C1 segment of cervical spinal cord (tissue), 14 donors: ENCODE measurements at places on chromosomes 11 and 22.

GRCh38 chr11:44615913-44616791 is 50.7 kb downstream of the CD82 start:
- no peak for DNase-seq

- no peak for DNase-seq
These were observed 14.0 kb downstream of the GRAMD4 start for GRCh38 chr22:46634011-46634699.

GRCh38 chr11:118430956-118431355 is 5.3 kb upstream of the KMT2A start:
- no peak for DNase-seq

GRCh38 chr22:29207562-29208501 is 2.1 kb downstream of the EMID1 start:
- no peak for DNase-seq

DNA sequence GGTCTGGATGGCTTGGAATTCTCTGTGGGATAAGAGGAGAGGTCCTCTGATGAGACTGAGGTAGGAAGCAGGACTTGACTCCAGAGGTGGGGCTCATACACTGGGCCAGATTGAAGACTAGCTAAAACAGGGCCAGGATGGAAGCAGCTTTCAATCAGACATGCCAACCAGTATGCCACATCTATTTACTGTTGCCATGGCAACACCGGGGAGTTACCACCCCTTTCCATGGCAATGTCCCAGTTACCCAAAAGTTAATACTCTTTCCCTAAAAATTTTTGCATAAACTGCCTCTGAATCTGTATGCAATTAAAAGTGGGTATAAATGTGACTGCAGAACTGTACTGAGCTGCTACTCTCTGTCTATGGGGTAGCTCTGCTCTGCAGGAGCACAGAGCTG is 247.5 kb upstream of the ZBED5 start:
- DNase-seq = no peak

DNA sequence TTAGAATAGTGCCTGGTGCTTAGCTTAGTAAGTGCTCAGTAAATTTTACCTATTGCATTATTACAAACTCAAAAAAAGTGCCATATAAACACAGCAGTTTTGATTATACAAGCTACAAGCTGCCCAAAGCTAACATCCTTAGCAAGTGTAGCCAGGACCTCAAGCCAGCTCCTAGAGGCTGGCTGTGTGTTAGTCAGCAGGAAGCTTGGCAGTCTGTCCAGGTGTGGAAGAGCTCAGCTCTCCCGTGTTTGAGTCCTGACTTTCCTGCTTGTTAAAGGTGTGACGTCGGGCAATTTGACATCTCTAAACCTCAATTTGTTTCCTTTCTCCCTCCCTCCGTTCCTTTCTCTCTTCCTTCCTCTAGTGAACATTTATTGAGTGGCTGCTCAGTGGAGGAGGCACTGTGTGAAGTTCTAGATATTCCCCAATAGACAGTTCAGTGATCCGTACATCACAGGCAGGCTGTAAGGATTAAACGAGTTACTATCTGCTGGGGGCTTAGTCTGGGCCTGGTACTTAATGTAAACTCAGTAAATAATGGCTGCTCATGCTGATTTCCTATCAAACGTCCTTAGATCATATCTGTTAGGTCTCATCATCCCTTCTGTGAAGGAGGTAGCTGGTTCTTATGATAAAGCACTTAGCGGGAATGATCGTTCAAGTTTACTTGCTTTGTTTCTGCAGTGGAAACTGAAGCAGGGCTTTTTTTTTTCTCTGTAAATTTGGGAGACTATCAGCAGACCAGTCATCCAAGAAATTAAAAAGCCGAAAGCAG is 68.7 kb downstream of the PRR5L start:
- DNase-seq = no peak

- no peak for DNase-seq
These were observed 320.4 kb downstream of the KIRREL3 start for GRCh38 chr11:126680131-126680530.

GRCh38 chr22:31496735-31497146 is 405 bp downstream of the SFI1 start:
- peak; percentile 23 for DNase-seq

DNA sequence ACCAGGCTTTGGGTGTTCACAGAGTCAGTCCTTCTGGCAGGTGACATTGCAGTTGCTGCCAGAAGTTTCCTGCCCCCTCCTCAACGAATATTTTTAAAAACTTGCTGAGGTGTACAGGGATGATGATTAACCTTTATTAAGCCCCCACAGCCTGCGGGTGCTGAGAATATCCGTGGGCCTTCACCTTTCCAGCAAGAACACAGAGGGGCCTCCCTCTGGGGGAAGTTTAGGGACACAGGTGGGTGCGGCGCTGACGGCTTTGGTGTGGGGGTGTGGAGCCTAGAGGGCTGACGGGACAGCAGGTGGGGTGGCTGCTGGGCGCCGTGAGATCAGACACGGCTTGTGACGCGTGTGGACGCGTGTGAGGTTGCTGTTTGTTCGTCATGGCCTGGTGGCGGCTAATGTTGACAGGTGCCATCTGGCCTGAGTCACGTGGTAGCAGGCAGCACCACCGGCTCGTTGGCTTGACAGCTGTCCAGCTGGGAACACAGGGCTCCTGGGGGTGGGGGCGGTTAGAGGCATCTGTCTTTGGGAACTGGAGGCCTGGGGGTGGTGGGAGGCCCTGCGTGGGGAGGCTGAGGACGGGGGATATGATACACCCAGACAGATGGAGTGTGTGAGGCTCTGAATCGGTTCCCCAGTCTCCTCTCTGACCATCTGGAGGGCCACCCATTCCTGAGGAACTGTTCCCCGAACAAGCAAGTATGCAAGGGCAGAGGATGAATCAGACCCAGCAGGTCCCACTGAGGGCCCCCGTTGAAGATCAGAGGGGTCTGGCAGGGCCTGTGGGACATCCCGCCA is 12.5 kb upstream of the LRRC10B start:
- DNase-seq = no peak

- DNase-seq = no peak
These were observed 38.7 kb downstream of the RTN3 start for GRCh38 chr11:63719987-63720386.

GRCh38 chr11:94895451-94895850 is 77.9 kb downstream of the CWC15 start:
- DNase-seq = no peak

- no peak for DNase-seq
These were observed 592.2 kb upstream of the CADM1 start for GRCh38 chr11:116096272-116096995.

DNA sequence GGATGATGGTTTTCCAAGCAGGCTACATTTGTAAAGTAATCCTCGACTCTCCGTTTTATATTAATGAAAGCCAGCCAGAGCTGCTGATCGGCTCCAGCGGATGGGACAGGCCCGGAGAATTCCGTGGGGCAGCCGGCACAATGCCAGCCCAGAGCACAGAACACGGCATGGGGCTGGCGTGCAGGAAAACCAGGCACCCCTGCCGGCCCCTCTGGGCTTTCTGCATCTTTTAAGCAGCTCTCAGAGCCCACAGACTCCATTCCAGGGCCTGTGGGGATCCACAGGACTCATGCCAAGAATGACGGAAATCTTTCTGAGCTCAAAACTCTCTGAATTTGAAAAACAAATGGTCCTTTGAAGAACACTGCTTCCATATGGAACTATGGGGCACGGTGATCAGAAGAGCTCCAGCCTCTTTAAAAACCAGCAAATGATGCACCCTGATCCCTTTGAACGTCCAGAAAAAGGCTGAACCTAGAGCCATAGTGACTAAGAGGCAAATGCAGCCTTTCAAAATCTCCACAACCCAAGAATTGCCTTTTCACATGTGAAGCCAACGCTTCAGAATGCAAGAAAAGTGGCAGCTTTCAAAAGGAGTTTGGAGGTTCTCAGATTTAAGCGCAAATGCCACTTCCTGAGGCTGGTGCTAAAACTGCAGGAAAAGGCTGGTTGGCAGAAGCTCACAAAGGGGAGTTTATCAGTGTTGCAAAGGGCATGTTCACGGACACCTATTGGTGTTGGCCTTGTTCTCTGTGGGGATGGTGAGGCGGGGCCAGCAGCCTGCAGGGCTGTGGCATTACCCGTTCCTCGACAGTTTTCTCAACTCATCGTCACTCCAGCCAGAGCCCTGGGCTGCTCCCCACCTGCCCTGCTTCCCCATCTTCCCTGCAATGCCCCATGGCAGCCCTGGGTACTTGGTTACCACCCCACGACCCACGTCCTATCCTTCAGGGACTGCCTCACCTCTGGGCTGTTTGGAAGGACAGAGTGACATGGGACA is 212.5 kb downstream of the CTTN start:
- no peak for DNase-seq

DNA sequence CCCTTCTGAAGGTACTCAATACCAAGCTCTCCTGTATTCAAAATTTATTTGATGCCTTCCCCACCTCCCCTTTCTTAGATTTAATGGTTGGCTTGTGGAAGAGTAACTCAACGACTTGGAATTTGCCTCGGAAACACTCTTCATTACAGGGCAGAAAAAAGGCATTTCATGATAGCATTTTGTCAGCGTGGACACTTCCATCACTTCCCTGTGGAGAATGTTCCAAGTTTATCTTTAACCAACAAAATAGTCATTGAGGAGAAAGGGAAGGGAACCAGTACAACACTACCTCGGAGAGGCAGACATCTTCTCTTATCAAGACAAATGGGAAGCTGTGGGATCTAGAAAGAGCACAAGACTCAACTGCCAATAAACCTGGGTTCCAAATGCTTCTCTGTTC is 177.2 kb upstream of the MTMR2 start:
- DNase-seq = no peak

GRCh38 chr11:109845437-109845836 is 247.8 kb upstream of the ZC3H12C start:
- no peak for DNase-seq

- DNase-seq = no peak
These were observed 91.7 kb downstream of the WNT7B start for GRCh38 chr22:45885171-45885840.

GRCh38 chr11:2834503-2835273 is 50.9 kb downstream of the CDKN1C start:
- no peak for DNase-seq

GRCh38 chr11:10898003-10898762 is 40.3 kb upstream of the ZBED5 start:
- DNase-seq = no peak

DNA sequence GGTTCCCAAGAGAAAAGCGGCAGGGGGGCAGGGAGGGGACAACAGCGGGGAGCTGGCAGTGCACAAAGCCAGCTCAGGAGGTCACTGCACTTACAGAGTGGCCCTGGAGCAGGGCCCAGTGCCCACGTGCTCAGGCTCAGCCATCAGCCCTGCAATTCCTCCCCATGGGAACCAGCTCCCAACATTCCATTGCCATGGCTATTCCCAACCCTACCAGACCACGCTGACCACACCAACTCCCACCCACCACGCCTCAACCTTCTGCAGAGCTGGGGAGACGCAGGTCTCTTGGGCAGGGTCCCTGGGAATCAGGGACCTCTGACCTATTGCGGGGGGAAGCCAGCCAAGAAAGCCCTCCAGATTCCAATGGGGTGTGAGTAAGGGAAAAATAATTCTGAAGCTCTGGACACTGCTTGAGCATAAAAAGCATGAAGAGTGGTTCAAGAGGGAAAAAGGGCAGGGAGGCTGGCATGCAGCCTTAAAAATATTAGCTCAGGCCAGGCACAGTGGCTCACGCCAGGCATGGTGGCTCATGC is 38.3 kb upstream of the TFIP11 start:
- no peak for DNase-seq

DNA sequence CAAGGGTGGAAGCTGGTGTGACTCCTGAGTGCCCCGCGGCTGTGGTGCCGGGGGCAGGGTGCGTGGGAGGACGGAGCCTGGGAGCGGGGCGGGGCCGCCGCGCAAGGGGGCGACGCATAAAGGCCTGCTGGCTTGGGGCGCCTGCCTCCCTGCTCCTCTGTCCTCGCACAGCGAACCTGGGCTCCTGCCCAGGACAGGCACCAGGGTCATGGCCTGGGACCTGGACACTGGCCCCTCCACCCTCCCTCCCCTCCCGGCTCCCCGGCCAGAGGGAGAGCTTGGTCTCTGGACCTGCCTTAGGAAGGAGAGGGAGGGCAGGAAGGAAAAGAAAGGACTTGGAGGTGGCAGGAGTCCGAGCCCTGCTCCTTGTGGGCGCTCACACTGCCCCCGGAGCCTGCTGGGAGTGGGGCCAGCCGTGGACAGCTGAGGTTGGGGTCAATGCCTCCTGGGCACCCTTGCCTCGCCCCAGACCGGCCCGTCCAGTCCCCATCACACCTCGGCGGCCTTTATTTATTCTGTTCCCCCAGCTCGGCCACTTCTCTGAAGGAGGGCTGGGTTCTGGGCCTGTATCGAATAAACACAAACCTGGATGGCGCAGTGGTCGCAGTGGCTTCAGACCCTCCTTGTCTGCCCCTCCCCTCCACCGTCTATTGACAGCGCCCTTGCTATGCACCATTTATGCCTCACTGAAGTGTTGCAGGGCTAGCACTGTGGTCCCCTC is 8.7 kb downstream of the SLC16A8 start:
- DNase-seq = no peak

DNA sequence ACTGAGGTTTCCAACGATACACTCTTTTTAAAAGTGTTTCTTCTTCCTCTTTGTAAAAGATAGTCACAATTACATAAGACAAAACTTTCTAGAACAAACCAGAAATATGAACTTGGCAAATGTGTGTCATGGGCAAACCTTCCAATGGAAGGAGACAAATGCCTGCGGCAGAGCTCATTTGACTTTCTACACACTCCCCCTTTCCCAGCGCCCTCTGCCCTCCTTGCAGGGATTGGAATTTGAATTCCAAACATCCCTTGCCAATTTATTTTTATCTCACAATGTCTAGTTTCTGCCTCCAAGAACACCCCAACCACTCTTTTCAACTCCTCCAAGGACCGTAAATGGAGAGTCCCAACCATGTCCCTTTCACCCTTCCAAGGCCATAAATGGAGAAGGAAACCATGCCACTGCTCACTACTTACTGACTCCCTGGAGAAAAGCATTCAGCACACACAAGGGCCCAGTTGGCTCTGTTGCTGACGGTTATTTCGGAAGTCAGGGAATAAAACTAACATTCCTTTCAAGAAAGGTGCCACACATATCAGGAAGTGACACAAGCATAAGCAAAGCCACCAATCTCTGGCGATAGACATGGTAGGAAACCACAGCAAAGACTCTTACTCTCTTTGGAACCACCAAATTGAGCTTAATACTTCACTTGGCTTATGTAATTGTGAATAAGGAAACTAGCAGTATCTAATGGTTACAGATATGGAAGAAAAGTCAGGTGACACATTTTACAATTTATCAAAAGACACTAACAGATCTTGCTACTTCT is 15.0 kb upstream of the ESAM start:
- no peak for DNase-seq

- DNase-seq = no peak
These were observed 89.7 kb downstream of the RELT start for GRCh38 chr11:73465871-73466270.

DNA sequence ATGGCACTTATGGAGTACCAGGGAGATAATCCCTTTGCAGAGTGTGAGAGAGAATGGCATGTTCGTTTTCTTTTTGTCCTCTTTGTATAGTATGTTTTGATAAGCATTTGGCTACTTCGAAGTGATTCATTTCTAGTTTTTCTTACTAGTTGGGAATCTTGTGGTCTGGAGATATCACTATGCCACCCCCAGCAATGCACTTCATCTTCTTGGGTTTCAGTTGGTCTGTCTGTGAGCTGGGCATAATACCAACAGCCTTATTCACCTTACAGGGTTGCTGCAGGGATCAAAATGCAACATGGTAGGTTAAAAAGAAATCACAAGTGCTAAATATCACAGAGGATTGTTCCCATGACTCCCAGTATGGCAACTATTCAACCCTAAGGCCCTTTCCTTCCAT is 387.8 kb upstream of the CADM1 start:
- no peak for DNase-seq
